ENCODE measurements at places on chromosomes 6 and 20. TPM values are rescaled to one million over a fixed set of nuclear protein-coding genes. Genes with fewer than 3 reads are reported as not detected.

BPIFB2 gene
- not detected for total RNA-seq

FILIP1 gene
- total RNA-seq: 10.4 TPM

PERP gene
- 55.2 TPM for total RNA-seq

RBPJL gene
- not detected for total RNA-seq

ESR1 gene
- not detected for total RNA-seq

MLIP gene
- 6.1 TPM for total RNA-seq

PHACTR1 gene
- total RNA-seq: 12.5 TPM

KCNS1 gene
- 0.05 TPM for total RNA-seq

MTCH1 gene
- 266 TPM for total RNA-seq

HLA-DOA gene
- total RNA-seq: not detected

FNDC11 gene
- 0.80 TPM for total RNA-seq

CD24 gene
- not detected for total RNA-seq

KCNK5 gene
- total RNA-seq: not detected

PRR18 gene
- not detected for total RNA-seq

CTAGE9 gene
- not detected for total RNA-seq

ABCF1 gene
- total RNA-seq: 53.4 TPM

CD2AP gene
- total RNA-seq: 21.8 TPM

SUMO4 gene
- total RNA-seq: not detected

ZNF341 gene
- 1.6 TPM for total RNA-seq

OPRM1 gene
- total RNA-seq: not detected

PPP1R3G gene
- total RNA-seq: 0.33 TPM

MUC22 gene
- not detected for total RNA-seq

PAK1IP1 gene
- 35.0 TPM for total RNA-seq

CHRNA4 gene
- not detected for total RNA-seq

MOG gene
- total RNA-seq: not detected

BMP6 gene
- 85.9 TPM for total RNA-seq

TULP4 gene
- total RNA-seq: 15.4 TPM

RAB44 gene
- total RNA-seq: 0.07 TPM

SLC17A2 gene
- not detected for total RNA-seq

OR12D1 gene
- total RNA-seq: not detected

KDM1B gene
- total RNA-seq: 12.6 TPM

CST7 gene
- not detected for total RNA-seq

BHLHE23 gene
- not detected for total RNA-seq

SPATS1 gene
- not detected for total RNA-seq

C6orf52 gene
- total RNA-seq: not detected

PARD6B gene
- total RNA-seq: under 0.01 TPM

All from mammary microvascular endothelial cell (primary cell).